ENCODE measurements at places on chromosomes 1 and 21.
A peak's percentile ranks its signal among the peaks of the same experiment; 100 is the strongest.

- DNase-seq: no peak
Observed at GRCh38 chr1:62111084-62111483, 83.6 kb upstream of the L1TD1 start.

DNA sequence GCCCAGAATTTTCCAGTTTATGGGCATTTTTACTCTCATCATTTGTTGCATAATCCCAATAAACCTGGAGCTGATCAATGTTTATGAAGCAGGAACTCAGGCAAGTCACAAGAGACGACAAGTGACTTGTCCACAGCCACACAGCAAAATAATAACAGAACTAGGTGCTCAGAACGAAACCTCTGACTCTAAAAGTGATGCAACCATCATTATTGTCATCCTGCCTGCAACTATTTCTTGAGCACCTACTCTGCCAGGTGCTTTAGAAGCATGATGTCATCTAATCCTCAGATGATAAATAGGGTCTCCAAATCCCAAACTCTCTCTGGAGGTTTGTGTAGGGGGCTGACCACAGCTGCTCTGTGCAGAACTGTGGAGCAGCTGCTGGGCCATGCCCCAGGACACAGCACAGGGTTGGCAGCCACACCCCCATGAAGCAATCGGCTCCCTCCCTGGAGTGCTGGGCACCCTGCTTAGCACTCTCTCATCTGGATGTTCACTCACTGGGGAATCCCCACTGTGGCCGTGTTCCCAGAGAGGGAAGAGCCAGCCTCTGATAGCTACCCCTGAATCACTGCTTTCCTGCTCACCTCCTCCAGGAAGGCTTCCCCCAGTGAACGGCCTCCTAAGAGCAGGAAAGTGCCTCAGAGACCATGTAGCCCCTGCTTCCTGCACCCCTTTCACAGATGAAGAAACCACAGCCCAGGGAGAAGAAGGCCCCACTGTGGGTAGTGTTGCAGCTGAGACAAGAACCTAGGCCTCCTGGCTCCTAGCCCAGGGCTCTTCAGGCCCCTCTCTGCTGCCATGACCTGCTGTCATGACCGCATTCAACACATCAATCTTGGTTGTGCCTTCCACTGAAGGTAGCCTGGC, 2.1 kb downstream of the TTC22 start:
- no peak for DNase-seq

- DNase-seq: no peak
Observed at GRCh38 chr1:81407000-81407821, 393.5 kb upstream of the ADGRL2 start.

DNA sequence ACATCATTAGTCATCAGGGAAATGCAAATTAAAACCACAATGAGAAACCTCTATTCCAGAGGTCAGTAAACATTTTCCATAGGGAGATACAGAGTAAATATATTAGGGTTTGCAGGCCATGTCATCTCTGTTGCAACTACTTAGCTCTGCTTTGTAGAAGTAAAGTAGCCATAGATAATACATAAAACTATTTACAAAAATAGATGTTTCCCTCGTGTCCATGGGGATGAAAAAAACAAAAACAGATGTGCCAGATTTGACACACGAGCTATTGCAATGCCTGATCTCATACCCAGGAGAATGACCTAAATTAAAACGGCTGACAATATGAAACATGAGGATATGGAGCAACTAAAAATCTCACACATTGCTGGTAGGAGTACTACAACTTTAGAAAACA, 17.3 kb downstream of the LTN1 start:
- DNase-seq: peak; percentile 73

DNA sequence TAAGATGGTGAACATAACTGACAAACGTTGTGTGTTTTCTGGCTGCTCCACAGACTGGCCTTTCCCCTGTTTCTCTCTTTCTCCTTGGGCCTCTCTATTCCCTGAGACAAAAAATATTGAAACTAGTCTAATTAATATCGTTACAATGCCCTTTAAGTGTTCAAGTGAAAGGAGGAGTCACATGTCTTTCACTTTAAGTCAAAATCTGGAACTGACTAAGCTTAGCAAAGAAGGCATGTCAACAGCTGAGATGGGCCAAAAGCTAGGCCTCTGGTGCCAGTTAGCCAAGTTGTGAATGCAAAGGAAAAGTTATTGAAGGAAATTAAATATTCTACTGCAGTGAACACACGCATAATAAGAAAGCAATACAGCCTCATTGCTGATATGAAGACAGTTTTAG, 32.2 kb upstream of the FCRL3 start:
- no peak for DNase-seq

DNA sequence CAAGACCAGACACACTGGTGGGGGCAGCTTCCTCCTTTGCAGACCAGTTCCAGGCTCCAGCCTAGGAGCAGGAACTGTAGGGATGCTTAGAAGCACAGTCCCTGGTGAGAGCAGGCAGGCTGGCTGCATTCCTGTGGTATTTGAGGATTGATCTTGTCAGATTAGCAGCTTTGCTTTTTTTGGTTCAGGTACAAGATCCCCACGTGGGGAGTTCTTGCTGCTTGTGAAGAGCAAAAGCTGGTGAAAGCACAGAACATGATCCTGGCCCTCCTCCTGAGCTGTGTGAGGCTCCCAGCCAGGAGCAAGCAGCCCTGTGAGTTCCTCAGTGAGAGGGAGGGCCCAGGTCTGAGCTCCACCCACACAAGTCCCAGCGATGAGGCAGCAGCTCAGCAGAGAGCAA, 75.3 kb upstream of the ARTN start:
- DNase-seq: peak; percentile 95
